ENCODE measurements at places on chromosomes 4 and X. TPM values are rescaled to one million over a fixed set of nuclear protein-coding genes. Genes with fewer than 3 reads are reported as not detected.

GLOD5 gene
- not detected for total RNA-seq

DNA sequence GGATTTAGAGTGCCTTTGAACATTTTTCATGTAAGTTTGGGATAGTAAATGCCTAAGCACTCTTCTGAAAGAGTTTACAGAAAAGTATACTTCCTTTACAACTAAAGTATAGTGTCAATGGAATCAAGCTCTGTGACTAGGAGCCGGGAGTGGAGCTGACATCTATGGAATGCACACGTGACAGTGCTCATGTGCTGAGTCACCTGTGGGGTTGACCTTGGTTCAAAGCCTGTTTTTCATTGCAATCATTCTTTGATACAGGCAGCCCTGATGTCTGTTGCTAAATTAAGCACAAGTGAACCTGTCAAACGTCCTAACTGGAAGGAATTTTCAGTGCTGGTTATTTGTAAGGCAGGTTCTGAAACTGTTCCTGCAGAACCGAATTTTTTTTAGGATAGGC is 82.5 kb downstream of the GPAT3 start:
- peak; percentile 24 for DNase-seq

GRCh38 chr4:41934514-41934900 is 722 bp upstream of the TMEM33 start:
- peak; percentile 35 for DNase-seq

CXCR3 gene
- total RNA-seq = not detected

DNA sequence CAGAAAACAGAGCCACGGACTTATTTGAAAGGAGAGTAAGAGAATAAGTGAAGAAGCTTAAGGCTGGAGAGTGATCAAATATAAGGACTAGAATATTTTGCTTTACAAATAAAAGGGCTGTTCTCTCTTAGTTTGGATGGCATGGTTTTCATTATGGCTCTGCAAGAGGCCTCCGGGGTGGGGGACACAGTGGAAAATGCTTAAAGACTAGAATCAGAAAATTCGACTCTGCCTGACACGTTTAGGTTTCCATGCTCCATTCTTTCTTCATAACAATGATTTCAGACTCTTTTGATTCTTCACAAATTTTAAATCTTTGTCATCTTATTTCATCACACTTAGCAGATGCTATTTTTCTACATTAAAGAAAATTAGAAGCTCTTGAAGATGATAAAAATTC is 632.4 kb upstream of the BOD1L1 start:
- DNase-seq = no peak

GRCh38 chrX:10159145-10159468 is 2.3 kb downstream of the CLCN4 start:
- DNase-seq = no peak

DNA sequence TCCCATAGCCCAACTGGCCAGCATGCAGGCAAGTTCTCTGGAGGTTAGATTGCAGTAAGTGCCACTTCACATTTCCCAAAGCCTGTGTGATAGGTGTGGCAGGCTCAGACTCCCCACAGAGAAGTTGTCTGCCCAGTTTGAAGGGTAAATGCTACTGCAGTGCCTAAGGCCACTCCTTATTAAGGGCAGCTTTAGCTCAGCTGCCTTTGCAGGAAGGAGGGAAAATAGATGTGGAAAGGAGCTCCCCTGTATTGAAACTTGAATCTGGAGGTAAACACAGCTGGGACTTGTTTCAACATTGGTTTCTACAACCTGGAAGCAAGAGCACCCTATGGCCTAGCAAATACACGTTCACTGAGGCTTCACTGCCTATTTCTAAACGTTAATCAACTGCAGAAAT is 22.4 kb downstream of the NEXMIF start:
- no peak for DNase-seq

PCDH18 gene
- 0.46 TPM for total RNA-seq

GRCh38 chr4:967113-968104 is 6.0 kb downstream of the DGKQ start:
- no peak for DNase-seq

DNA sequence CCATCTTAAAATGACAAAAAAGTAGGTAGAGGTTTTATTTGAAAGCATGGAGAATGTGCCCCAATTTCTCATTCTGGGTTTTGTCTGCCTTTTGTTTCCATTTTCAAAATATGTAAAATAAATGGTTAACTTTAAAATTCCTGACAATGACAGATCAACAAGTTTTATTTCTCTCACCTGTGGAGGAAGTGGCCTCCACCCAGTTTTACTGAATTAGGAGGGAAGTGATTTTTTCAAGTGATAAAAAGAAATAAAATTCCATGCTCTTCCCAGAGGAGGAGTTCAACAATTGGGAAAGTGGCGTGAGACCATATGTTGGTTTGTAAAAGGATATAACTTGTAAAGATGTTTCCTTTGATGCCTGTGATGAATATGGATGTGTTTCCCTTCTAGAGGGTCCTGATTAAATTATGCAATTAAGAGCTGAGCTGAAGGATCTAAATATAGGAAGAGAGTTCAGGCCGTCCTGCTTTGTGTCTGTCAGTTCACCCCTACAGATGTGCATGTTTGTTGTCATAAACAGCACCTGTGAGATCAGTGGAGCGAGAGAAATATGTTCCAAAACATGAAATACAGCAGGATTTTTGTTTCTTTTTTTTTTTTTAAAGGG is 19.5 kb downstream of the SMAD1 start:
- DNase-seq = no peak

DNA sequence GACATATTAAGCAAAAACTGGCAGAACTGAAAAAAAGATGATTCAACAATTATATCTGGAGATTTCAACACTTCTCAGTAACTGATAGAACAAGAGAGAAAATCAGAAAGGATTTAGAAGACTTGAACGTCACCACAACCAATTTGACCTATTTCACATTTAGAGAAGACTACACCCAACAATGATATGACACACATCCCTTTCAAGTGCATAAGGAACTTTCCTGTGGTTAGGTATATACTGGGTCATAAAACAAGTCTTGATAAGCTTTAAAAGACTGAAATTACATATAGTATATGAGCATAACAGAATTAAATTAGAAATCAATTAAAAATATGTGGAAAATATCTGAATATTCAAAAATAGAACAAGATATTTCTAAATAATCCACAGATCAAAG is 201.2 kb upstream of the HAND2 start:
- no peak for DNase-seq

GRCh38 chr4:78829296-78829695 is 53.1 kb downstream of the BMP2K start:
- DNase-seq = no peak

DNA sequence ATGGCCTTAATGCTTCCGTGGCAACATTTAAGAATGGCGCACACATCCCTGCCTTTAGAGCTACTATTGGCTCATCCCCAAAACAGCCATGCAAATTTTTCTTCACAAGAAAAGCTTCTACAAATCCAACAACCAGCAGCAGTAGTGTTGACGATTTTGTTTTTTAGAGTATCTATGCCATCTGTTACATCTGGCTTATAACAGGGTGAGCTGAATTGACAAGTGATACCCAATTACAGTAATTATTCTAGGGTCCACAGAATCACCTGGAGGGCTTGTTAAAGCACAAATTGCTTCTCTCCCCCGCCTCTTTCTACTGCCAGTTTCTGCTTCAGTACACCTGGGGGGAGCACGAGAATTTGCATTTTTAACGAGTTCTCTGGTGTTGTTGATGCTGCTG is 34.1 kb downstream of the DCHS2 start:
- no peak for DNase-seq

HMX1 gene
- total RNA-seq = not detected

- DNase-seq = no peak
Observed at GRCh38 chr4:27049239-27049829, 188.7 kb downstream of the STIM2 start.

GRCh38 chr4:132003593-132003992 is 1145.5 kb upstream of the PCDH10 start:
- no peak for DNase-seq

DNA sequence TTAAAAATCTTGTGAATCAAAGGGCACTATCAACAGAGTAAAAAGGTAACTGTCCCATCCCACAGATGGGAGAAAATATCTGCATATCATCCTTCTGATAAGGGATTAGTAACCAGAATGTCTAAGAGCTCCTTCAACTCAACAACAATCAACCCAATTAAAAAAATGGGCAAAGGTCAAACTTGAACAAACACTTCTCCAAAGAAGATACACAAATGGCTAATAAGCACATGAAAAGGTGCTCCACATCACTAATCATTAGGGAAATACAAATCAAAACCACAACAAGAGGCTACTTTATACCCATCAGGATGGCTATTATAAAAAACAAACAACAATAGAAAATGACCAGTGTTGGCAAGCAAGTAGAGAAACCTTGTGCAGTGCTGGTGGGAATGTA is 43.3 kb downstream of the TMEM165 start:
- DNase-seq = no peak

All from NCI-H460 (cell line).